ENCODE measurements at places on chromosomes 12 and 14.
A peak's percentile ranks its signal among the peaks of the same experiment; 100 is the strongest.

GRCh38 chr12:107196681-107197080 is 103.3 kb upstream of the CRY1 start:
- no peak for DNase-seq

DNA sequence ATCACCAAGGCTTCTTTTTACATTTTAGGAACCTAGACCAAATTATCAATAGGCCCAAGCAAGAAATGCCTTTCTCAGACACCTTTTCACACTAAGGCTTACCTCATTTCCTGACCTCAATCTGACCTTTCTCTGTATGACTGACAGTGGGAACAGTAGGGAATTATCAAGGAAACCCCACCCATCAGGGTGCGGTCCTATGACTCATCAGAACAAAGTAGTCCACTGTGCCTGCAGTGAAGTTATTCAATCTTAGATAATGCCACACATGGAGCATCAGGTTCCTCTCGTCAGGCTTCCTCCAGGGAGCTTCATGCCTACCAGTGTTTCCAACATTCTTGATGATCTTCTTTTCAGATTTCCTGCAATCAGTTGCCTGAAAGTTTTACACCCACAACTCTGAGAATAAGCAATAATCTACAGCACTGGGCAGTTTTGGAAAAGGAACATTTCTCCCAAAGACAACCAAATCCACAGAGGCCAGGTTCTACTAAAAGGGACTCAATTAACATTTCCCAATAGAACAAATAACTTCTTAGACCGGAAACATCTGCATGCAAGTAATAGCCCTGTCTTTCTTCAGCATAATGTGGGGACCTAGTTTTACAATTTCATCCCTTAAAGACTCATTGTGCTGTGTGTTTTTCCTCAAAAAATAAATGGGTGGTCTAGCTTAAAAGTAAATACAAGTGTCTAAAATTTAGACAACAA is 35.9 kb upstream of the TMTC2 start:
- no peak for DNase-seq

DNA sequence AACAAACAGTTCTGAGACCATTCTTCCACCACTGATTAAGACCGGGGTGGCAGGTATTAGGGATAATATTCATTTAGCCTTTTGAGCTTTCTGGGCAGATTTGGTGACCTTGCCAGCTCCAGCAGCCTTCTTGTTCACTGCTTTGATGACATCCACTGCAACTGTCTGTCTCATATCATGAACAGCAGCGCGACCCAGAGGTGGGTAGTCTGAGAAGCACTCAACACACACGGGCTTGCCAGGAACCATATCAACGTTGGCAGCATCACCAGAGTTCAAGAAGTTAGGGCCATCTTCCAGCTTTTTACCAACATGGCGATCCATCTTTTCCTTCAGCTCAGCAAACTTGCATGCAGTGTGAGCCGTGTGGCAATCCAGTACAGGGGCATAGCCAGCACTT is 16.9 kb downstream of the AEBP2 start:
- no peak for DNase-seq

GRCh38 chr12:22322091-22322490 is 12.4 kb downstream of the ST8SIA1 start:
- no peak for DNase-seq

- no peak for DNase-seq
Observed at GRCh38 chr14:64266239-64266638, 27.9 kb downstream of the ESR2 start.

- DNase-seq, result no peak
Observed at GRCh38 chr14:22071006-22071405, 397.4 kb upstream of the OR4E1 start.

DNA sequence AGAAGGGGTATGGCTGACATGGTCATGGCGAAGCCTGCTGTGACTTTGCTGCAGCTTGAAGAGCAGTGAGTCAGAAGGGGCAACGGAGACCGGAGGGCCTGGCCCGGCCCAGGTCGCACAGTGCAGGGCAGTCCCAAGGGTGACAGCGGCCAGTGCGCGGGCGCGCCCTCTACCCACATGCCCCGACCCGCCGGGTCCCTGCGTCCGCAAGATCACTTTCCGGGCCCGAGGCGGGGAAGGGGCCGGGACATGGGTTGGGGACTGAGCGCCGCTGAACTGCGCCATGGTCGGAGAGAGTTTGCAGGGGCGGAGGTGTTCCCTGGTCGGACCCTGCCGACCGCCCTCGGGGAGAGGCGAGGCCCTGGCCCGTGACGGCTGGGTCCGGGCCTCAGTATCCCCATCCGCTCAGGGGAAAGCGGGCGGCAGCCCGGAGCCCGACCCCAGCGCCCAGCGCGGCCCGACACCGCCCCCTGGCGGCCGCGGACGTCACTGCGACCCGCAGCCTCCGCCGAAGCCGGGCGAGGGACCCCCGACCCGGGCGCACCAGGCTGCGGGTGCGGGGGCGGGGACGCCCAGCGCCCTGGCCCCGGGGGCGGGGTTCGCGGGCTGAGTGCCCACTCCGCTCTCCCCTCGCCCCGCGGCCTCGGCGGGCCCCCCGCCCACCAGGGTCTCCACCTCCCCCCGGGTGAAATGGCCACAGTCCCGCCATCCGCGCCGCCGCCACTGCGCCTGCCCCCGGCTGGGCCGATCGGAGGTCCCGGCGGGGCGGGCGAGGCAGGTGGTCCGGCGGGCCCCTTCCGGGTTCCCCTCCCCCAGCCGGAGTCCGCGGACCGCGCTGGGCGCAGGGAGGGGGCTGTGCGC is 7.2 kb upstream of the ANKRD9 start:
- DNase-seq, result peak; percentile 85

- no peak for DNase-seq
Observed at GRCh38 chr12:120353556-120354317, 15.2 kb downstream of the MSI1 start.

DNA sequence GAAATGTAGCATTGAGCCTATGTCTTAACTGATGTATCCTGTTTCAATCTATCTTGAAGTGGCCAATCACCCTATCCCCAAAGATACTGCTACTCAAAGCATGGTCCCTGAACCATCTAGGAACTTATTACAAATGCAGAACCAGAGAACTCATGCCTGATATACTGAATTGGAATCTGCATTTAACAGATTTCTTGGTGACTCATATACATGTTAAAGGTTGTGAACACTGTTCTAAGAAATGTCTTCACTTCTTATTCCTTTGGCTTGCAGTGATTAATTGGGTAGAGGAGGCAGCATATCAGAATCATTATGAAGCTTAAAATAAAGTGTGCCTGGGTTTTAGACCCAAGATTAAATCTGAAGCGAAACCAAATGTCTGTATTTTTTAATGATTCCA is 795.6 kb downstream of the DIO2 start:
- DNase-seq, result no peak

DNA sequence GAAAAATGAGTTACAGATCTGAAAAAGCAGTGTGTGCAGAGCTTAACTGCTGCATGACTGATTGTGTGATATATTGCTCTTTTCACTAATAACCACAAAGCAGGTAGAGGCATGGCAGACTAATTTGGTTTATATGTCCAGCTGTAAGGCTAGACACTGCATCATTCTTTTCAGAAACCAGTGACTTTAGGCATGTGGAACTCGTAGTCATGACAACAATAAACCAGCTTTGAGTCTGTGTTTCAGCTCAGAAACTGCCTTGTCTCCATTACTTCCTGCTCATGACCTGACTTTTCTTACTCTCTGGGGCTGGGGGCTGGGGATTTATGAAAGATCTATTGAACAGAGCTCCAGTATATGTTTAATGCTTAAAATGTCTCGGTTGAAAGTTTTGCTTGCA is 146.8 kb upstream of the LRIG3 start:
- peak; percentile 8 for DNase-seq

DNA sequence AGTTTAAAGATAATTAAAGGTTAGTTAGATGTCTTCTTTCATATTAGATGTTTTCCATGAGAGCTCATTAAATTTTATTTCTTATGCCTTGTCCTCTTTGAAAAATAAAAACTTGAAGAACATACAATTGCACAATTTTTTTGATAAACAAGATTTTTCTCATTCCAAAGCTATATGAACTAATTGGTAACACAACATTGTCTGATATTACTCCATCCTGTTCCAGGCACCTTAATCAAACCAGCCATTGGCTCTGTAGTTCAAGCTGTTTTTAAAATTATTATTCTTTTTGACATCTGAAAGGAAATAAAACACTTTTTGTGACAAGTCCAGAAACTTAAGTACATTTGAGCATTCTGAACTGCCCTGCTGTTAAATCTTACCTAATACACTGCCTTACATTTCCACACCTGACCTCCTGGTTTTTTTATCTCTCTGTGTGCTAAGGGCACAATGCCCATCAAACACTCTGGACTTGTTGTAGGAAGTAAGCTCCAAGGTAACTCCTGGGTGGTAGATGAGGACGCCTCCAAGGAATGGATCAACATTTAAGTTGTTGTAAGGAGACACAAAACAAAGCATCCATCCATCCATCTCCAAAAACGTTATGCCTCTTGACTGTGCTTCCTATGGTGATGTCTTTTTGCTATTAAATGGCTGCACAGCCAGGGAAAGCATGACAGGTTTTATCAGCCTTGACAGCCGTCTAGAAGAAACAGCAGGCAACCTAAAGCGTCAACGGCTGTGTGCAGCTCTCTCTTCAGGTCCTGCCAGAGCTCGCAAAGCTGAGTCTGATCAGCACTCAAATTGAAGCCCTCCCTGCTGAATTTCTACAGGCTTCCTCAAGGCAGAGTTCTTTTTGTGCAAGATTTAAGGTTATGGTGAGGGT is 449.9 kb upstream of the FLRT2 start:
- DNase-seq, result no peak

DNA sequence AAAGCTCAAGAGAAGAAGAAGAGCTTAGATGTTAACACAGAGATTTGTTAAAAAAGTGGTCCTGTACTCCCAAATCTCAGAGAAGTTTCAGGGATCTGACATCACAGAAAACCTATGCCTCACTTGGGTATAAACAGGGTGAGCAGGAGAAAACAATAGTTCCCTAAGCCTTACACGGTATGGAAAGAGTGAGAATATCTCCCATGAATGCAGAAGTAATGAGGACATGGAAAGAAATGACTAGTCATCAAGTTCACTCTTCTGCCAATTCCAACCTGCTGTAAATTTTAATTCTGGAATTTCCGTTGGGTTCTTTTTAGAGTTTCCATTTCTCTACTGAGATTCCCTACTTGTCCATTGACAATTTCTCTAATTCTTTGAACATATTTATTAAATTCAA is 6.2 kb upstream of the PTGER2 start:
- DNase-seq, result no peak

DNA sequence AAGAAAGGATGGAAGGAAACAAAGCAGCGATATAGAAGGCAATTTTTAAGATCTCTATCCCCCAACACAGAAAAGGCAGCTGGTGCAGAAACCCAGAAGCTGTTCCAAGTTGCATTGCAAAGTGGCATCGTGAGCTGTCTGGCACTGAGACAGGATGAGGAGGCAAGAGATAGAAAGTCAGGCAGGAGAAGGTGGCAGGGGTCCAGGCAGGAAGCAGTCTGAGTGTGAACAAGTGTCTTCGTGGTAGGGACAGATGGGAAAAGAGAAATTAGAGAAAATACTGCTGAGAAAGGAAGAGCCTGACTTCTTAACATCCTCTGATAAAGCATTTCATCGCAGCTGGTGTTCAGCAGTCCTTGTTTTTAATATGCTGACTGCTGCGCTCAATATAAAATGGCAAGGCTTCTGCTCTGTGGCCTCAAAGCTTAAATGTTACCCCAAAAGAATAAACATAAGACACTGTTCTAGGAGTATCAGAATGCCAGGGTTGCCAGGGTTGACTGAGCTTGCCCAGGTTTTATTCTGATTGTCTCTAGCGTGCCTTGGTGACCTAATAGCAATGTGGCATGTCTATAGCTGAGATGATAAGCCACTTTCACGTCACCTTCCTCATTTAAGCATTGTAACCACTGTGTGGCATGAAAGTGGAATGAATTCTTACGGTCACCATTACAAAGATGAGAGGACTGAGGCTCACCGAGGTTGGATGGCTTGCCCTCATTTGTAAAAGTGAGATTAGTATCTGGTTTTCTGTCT is 397.6 kb downstream of the NUAK1 start:
- no peak for DNase-seq

DNA sequence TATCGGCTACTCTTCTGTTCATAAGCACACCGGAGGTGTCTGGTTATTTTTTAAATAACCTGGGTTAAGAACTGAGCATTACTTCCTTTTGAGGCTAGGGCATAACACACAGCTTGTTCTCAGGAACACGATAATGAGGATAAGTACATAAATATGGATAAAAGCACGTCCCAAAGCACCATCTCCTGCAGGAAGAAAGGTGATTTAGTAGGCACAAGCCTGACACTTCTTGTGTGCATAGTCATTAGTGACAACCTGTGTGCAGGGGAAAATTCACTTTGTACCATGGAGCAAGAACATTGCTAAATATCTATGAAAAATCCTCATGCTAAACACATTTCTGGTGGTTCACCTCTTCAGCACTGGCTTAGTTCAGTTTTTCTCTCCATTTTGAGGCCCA is 166.5 kb downstream of the SNAPC1 start:
- no peak for DNase-seq

DNA sequence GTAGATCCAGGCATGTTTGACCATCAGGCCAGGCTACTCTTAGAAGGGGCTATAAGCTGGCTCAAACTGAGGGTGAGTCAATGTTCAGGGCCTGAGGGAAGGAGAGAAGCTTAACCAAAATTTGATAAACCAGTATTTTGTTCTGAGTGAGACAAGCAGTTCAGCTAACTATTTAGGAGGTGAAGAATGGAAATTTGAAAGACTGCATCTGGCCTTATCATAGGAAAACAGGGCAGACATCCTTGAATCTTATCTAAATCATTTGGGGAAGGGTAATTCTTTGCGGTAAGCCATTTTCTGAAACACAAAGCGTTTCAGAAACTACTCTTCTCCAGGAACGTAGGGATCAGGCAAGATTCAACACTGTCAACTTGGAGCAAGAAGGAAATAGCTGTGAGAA is 447.2 kb downstream of the SOX5 start:
- DNase-seq, result no peak

- no peak for DNase-seq
Observed at GRCh38 chr12:108967869-108968540, 52.9 kb downstream of the SVOP start.

DNA sequence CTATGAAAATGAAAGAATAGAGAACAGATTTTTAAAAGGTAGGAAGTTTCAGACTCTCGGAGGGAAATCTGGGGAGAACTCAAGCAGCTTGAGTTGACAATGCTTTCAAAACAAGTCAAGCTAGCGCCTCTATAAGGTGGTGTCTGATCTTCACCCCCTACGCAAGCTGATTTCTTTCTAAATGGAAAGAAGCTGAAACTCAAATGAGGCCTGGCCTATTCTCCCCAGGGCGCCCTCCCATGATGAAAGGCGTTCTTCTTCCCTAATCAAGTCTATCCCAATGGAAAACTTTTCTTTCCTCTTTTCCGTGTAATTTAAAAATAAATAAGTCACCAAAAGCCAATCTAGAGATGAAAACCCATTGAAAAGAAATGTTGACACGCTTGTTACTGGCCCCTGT is 20.6 kb downstream of the PTHLH start:
- DNase-seq, result no peak

- no peak for DNase-seq
Observed at GRCh38 chr14:23626946-23627345, 9.2 kb upstream of the DHRS2 start.
